Pulmonary artery endothelial cell (primary cell): ENCODE measurements at places on chromosomes 11 and 22.
A peak's percentile ranks its signal among the peaks of the same experiment; 100 is the strongest.

DNA sequence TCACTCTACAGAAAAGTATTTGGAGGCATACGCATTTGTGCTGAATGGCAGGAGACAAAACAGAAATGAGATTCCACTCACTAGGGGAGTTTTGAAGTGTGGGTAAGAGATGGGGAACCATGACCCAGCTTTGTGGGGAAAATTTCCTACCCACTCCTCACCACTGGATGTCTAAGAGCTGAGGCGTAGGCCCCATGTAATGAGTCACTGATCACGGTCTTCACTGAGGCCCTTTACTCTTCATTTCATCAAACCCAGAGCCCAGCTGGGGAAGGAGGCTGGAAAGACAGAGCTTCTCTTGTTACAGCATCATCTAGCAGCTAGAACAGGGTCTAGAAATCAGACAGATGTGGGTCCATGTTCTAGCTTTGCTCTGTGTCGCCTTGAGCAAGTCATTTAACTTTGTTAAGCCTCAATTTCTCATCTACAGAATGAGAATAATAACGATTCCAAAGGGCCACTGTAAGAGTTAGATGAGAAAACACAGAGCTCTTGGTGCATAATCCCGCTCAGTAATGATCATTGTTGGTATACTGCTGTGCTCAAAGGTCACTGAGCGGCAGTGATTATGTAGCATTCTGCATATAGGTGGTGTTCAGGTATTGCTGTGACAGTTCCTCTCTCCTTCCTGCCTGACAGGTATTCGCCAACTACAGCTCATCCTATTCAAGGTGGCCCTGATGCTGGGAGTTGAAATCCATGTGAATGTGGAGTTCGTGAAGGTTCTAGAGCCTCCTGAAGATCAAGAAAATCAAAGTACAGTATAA, 97.2 kb downstream of the MICAL2 start:
- DNase-seq, result no peak

DNA sequence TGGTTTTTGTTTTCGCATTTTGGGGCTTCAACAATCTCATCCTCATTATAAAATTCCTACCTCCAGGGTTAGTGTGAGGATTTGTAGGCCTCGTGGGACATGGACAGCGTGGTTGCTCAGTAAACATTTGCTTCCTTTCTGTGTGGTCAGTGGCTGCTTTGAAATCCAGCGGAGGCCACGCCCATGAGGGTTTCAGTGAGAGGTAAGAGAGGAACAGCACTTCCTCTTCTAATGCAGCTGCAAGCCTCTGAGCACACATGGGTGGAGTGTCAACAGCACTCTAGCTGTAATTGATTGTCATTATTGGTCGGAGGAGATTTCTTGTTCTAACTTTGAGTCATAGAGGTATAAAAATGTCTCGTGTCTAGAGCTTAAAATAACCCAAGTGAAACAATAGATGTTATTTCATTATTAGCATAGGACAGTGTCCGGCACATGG, 6.0 kb upstream of the ARHGAP42 start:
- no peak for DNase-seq

DNA sequence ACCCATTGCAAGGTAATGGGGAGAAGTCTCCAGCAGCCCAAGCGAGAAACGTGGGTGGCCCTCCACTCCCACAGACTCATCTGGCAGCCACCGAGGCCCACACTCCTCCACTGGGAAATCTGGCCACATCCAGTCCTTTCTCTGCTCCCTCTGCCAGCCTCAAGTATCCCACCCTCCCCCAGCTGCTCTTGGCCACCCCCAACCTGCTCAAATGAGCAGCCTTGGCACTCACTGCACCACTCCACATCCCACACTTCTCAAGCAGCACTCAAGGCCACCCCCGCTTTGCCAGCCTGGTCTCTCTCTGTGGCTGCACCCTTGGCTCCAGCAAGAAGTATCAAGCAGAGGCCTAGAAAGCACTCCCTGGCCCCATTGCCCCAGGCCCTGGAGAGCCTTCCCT, 28.2 kb downstream of the SLC22A12 start:
- no peak for DNase-seq

DNA sequence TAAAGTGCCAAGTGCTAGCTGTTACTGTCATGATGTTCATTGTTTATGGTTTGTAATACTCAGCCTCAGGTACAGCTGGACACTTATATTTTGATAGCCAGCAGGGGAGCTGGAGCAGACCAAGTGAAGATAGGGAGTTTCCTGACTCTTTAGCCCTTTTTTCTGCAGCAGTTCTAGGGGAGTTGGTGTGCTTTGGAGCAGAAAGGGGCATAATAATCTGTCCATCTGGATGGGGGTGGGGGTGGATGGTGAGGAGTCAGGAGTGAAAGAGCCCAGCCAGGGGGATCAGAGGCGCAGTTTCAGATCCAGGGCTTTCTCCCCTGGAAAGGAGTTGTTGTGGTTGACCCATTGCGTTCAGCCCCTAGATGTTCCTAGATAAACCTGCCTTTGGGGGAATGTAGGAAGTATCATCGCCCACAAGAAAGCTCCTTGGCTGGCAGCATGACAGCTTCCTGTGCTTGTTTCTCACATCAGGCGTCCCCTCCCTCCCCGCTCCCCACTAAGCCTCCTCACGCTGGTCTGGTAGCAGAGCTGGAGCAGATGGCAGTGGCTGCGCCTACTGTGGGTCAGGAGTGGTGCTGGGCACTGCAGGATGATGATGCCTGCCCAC, 41.9 kb downstream of the MED15 start:
- DNase-seq, result no peak

GRCh38 chr11:74321487-74322188, 10.2 kb upstream of the P4HA3 start:
- DNase-seq, result peak; percentile 94

DNA sequence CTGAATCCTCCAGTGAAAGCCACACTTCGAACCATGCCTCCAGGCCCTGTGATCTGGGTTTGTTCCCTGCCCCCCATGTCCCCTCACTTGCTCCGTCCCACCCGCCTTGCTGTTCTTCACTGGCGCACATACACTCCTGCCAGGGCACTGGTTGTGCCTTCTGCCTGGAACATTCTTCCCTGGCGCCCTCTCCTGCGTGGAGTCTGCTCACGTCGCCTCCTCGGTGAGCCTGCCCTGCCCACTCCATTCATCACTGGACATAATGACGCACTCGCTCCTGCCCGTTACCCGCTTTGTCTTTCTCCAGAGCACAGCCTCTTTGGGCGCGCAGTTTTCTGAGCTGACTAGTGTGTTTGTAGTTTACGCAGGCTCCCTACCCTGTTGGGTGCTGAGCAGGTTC, 21.0 kb upstream of the MIEF1 start:
- no peak for DNase-seq

DNA sequence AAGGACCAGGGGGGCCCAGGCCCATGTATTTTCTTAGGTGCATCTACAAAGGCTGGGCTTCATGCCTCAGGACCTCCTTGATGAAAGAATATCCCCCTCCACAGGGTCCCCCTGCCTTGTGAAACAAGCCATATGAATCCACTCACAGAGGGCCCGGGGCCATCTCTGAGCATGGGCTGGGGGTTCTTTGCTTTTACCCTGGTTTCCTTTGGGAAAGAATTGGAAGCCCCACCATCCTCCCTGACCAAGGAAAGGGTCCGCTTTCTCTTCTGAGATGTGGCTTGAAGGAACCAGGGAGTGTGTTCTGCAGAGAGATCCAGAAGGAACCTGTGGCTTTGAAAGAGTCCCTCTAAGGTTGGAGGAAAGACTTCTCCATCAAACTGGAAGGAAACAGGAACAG, 9.2 kb upstream of the ANO1 start:
- DNase-seq, result no peak

- no peak for DNase-seq
These were observed 1.6 kb downstream of the P2RY2 start for GRCh38 chr11:73219396-73220285.

DNA sequence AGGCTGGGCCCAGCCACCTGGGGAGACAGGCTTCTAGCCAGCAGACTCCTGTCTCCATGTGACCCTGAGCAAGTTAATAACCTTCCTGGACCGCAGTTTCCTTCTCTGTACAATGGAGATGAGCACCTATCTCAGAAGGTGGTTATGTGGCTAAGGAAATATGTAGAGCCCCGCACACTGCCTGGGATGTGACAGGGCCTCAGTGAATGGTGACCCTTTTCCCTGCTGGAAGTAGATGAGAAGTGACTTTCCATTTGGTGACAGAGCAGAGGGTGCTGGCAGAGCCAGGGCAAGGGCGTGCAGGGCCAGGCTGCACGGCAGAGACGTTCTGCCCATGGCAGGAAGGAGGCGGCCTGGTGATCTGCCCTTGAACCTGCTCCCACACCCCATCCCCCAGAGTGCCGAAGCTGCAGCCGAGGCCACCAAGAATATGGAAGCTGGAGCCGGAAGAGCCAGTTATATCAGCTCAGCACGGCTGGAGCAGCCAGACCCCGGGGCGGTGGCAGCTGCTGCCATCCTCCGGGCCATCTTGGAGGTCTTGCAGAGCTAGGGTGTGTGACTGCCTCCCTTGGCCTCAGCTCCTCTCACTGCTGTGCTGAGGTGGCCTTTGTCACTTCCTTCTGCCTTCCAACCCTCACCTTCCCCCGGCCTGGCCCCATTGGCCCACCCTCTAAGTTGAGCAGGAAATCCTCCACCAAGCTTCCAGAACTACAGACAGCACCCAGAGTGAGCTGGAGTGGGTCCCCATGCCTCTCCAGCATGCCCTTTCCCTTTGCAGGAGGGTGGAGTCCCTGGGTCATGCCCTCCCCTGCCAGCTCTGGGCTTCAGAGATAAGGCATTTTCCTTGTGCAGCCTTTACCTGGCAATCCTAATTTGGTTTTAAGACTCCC, 13.2 kb downstream of the TKFC start:
- no peak for DNase-seq

DNA sequence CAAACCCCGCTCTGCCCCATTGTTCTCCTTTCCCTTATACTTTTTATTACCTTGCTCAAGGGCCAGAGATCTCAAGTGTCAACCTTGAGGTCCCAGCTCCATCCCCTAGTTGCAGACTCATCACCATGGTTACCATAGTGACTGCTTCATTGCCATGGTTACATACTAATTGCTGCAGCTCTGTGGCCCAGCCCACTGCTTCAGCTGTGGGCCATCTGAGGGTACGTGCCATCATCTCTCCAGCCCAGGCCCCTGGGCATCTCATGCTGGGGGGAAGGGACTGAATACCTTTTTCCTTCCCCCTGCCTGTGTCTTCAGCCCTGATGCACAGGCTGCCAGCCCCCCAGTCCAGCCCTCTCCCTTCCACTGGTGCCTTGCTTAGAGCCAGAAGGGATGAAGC, 22.2 kb downstream of the TREH start:
- no peak for DNase-seq

DNA sequence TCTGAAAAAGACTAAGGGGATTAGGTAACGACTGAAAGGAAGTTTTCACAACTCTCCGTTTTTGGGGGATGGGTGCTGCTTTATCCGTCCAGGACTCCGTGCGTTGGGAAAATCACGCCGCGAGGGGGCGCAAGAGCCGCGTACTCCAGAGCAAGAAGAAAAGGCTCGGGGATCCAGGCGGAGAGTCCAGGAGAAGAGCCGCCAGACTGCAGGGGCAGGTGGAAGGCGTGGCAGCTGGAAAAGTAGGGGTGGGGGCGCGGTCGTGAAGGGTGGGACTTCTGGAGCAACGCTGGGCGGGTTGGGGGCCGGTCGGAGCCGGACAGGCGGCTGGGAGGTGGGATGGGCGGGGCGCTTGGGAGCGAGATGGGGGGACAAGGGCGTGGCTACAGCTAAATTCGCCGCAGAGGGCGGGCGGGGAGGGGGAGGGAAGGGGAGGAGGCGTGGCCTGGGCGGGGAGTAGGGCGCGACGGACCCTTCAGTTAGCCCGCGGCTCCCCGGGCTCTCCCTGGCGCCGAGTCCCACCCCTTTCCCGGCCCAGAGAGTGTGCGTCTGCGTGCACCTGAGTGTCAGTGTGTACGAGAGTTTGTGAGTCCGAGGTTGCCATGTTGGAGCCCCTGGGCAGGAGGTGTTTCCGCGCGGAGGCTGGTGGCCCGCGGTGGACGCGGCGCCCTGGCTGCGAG, 613 bp upstream of the ARHGEF17 start:
- DNase-seq, result peak; percentile 96

GRCh38 chr22:31308181-31308580, 15.9 kb upstream of the PIK3IP1 start:
- DNase-seq, result no peak

GRCh38 chr22:49599039-49599438, 228.6 kb downstream of the BRD1 start:
- DNase-seq, result no peak

GRCh38 chr22:32776802-32777201, 24.7 kb upstream of the TIMP3 start:
- DNase-seq, result no peak

- DNase-seq, result no peak
These were observed 23.3 kb downstream of the ARL14EP start for GRCh38 chr11:30346068-30346688.

DNA sequence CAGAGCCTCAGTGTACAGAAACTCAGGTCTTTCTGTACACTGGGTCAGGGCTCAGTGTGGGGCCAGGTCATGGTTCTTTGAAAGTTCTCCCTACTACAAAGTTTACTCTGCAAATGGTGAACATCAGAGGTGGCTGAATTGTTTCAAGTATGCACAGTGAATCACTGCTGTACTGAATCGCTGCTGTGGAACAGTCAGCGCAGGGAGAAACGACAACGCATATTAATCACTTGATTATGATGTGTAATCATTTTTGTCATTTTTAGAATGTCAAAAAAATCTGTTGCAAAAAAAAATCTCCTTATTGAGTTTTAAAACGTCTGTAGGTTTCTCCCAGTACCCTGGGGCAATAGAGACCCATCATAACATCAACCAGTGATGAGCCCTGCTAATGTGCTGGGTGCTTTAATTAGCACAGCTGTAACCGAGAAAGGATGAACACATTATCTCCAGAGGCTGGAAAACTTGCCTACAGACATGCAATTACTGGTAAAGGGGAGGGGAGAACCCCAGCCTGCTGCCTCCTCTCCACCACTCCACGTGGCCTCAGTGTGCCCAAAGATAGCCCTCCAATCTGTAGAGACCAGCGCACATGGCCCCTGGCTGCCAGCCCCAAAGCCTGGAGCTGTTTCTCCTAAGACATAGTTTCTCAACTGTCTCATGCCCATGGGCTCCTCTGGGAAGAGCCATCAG, 12.8 kb downstream of the ARRB1 start:
- no peak for DNase-seq

DNA sequence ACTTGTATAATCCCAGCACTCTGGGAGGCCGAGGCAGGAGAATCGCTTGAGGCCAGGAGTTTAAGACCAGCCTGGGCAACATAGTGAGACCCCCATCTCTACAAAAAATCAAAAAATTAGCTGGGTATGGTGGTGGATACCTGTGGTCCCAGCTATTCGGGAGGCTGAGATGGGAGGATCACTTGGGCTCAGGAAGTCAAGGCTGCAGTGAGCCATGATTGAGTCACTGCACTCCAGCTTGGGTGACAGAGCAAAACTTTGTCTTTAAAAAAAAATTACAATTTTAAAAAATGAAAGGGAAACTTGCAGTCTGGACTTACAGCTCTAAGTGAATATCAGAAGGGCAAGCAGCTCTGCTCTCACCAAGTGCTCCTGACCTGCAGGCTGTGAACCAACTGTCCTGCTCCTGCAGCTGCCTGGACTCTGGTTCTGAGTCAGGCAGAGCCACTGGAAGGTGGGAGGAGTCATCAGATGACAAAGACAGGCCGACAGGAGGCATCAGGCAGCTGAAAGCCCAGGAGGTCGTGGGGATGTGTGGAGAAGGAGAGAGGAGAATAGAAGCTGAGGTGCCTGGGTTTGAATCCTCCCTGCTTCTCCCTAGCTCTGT, 9.6 kb downstream of the SMTNL1 start:
- DNase-seq, result no peak
